ENCODE measurements at places on chromosomes 2 and 18.

- no peak for DNase-seq
Observed at GRCh38 chr2:187105218-187105617, 256.2 kb upstream of the ZSWIM2 start.

DNA sequence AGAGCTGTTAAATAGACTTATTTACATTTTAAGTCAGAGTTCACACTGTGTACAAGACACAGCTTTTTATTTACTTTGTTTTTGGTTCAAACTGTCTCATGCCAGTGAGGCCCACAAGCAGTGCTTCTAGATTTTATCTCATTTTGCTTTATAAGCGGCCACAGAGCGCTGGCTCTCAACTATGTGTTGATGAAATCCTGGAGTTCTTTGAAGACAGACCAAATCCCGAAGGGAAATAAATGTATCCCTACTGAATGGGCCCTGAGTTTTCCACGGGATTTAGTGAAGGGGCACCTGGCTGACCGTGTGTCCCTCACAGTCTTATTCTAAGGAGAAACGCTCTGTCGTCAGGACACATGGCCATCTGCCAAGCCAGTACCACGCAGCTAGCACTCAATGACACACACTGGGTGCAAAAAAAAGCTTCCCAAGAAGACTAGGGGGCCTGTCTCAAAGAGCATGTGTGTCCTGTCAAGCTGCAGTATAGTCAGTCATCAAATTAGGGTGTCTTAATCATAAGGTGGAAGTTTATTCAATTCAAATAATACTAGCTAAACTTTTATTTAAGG lies 23.4 kb downstream of the LYPD1 start:
- DNase-seq: no peak

DNA sequence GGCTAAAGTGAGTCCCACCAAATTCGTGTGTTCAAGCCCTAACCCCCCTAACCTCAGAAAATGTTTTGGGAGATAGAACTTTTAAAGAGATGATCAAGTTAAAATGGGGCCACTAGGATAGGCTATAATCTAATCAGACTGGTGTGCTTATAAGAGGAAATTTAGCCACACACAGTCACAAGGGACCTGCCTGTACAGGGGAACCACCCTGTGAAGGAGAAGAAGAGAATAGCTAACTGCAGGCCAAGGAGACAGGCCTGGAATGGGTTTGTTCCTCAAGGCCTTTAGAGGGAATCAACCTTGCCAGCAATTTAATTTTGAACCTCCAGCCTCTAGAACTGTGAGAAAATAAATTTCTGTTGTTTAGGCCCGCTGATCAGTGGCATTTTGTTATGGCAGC lies 36.0 kb upstream of the TANK start:
- no peak for DNase-seq

DNA sequence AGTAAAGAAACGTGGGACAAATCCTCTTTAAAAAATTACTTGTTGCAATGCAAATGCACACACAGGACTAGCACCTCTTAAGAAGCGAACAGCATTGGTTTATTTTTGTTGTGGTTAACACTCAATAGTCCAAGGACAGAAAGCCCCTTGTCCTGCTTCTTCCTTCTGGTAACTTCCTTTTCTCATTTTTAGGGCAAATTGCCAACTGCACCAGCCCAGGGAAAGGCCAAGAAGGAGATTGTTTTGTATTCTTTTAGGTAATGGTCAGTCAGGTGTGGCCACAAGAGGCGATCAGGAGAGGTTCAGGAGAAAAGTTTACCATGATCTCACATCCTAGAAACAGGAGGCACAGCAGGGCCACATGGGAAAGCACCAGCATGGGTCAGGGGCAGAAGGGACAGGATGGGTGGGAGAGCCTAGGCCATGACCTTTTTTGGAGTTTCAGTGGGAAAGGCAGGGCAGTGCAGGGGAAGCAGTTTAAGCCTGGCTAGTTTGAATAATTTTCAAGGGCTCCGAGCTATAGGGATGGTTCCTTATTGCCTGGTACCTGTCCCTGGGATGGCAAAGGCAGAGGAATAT lies 73.0 kb downstream of the CHRNA1 start:
- DNase-seq: no peak

GRCh38 chr2:26922405-26923188 lies 47.8 kb upstream of the MAPRE3 start:
- peak; percentile 59 for DNase-seq

GRCh38 chr2:18527326-18527725 lies 33.1 kb downstream of the RDH14 start:
- no peak for DNase-seq

DNA sequence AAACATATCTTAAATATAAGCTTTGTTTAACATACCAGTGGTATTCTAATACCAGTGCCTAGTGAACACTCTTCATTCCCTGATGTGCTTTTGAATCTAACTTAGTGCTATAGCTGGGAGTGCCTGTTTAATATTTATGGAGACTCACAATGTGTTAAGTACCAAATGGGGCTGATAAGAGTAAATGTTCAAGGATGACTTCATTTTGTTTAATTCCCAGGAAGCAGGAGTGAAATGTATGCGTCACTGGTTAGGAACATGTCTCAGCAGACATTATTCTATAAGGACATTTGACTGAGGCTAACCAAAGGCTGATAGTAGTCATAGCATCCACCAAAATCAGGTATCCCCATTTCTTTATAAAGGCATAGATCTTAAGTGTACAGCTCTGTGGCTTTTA lies 31.7 kb upstream of the LINC00305 start:
- no peak for DNase-seq

DNA sequence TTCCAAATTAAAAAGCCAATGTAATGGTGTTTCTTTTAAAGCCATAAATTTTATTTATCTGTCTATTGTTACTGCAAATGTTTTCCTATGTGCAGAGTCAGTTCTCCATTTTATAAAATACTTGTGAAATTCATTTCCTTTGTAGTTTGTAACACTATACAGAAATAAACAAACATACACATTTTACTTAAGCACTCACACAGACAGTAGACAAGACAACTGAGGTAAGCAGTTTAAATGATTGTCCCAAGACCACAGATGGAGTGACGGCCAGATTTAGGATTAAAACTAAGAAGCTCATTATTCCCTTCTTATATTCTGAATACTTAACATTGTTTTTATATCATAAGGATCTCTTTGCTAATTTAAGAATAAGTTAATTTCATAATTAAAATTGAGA lies 100.9 kb downstream of the BAZ2B start:
- no peak for DNase-seq

GRCh38 chr2:166867874-166868514 lies 20.3 kb upstream of the XIRP2 start:
- DNase-seq: peak; percentile 54

- DNase-seq: no peak
Observed at GRCh38 chr2:222866358-222866960, 5.6 kb downstream of the ACSL3 start.

GRCh38 chr2:37982147-37982582 lies 57.1 kb downstream of the RMDN2 start:
- DNase-seq: peak; percentile 55

DNA sequence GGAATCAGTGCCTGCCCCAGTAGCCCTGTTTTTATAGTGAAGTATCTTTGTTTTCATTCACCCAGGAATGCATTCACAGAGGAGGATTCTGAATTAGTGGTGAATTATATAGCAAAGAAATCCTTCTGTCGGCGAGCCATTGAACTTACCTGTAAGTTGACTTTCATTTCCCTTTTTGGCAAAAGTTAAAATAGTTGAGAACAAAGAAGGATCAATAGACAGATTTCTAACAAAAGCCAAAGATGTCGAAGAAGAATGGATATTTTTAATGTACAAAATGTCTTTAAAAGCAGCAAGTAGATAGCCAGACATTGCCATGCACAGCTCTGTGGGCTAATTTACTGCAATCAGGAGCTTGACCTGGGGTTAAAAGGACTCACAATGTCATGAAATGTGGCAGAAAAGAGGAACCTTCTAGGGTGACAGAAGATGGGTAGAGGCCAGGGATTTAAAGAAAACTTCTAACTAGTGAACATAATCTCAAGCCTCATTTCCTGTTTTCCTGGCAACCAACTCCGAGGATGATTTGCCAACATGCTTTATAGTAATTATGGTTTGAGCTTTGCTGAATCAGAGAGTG lies 53.8 kb upstream of the TMEM87B start:
- DNase-seq: no peak

DNA sequence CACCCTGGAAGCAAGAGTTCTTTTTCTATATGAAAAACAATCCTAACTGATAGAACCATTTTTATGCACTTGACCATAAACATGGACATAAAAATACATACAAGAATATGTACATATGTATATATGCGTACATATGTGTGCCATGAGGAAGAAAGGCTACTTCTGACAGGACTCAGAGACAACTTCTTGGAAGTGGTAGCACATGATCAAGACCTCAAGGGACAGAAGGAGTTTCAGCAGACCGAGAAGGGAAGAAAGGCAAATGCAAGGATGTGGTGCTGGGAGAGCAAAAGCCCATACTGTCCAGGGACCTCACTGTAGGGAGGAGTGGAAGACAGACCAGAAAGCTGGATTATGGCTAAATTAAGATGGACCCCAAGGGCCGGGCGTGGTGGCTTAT lies 11.4 kb upstream of the NPAS2 start:
- no peak for DNase-seq

- DNase-seq: peak; percentile 96
Observed at GRCh38 chr18:23437357-23438045, 15.6 kb upstream of the RIOK3 start.

- DNase-seq: no peak
Observed at GRCh38 chr2:172510088-172510487, 45.8 kb upstream of the PDK1 start.

- DNase-seq: no peak
Observed at GRCh38 chr2:11009891-11010290, 98.2 kb downstream of the KCNF1 start.

- DNase-seq: no peak
Observed at GRCh38 chr2:42104621-42105020, 56.8 kb downstream of the PKDCC start.

Data from NCI-H69 (cell line).